ENCODE measurements at places on chromosomes 1 and 21. TPM values are rescaled to one million over a fixed set of nuclear protein-coding genes. Genes with fewer than 3 reads are reported as not detected.
A peak's percentile ranks its signal among the peaks of the same experiment; 100 is the strongest.

DNA sequence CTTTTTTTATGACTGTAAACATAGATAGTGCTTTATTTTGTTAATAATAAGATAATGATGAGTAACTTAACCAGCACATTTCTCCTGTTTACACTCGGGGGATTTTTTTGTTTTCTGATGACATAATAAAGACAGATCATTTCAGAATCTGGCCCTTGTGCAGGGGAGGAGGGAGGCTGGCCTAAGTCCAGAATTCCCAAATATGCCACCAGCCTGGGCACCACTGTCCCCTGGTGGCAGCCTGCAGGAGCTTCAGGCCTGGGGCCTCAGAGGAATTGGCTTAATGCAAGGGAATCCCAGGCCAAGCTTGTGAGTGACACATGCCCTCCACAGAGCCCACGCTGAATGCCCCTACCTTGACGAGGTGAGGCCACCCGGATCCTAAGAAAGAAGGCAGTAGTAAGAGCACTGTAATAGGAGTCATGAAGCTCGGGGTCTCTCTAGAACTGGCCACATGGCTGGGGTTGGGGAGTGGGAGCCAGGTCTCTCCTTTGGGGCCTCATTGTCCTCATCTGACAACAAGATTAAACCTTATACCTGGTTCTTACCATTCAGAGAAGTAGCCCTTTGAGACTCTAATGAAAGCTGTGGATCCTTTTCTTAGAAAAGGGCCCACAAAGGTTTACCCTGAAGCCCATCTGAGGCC is 24.1 kb downstream of the ETNK2 start:
- DNase-seq: peak; percentile 37

GRCh38 chr21:35404247-35404646 is 355.1 kb upstream of the RUNX1 start:
- DNase-seq: no peak

OBSCN gene
- 3.8 TPM for polyA plus RNA-seq

DNA sequence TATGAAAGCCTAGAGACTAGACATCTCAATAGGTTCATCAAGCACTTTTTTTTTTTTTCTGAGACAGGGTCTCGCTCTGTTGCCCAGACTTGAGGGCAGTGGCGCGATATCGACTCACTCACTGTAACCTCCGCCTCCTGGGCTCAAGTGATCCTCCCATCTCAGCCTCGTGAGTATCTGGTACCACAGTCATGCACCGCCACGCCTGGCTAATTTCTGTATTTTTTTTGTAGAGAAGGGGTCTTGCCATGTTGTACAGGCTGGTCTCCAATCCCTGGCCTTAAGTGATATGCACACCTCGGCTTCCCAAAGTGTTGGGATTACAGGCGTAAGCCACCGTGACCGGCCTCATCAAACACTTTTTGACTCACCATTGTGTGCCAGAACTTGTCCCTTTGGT is 613 bp upstream of the GPATCH4 start:
- no peak for DNase-seq

PPIE gene
- 66.1 TPM for polyA plus RNA-seq

DNA sequence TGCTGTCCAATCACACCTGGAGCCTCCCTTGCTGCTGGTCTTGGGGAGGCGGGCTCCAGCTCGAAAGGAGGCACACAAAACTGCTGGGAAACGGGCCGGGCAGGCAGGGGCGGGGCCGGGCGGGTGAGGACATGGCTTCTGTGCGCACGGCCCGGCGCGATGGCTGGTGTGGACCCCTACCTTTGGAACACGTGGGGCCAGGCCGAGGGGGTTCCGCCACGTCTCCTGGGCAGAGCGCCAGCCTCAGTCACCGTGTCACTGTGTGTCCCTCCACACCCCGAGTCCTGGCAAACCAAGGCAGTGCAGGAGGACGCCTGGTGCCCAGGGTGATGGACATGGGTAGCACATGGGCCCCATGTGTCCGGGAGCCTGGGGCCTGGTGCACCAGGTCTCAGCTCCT is 42.0 kb upstream of the ADARB1 start:
- no peak for DNase-seq

GRCh38 chr1:230901671-230902070 is 33.4 kb upstream of the C1orf198 start:
- no peak for DNase-seq

LIPI gene
- polyA plus RNA-seq: not detected

DNA sequence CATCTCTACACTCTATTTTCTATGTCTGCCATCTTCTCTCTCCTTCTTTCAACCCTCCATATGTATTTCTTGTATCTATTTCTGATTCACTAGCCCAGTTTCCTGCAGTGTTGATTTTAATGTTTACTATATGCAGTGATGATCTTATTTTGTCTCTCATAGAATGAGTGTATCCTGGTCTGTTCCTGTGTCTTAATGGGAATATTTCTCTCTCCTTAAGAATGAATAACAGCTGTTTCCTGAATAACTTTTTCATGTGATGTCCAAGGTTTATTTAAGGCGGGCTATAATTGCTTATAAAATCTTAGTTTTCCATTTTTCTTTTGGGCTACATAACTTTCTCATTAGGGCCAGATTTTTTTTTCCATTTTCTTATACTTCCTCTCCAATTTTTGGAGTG is 144.5 kb downstream of the C1orf21 start:
- peak; percentile 54 for DNase-seq
